ENCODE measurements at places on chromosomes 5 and 9.

DNA sequence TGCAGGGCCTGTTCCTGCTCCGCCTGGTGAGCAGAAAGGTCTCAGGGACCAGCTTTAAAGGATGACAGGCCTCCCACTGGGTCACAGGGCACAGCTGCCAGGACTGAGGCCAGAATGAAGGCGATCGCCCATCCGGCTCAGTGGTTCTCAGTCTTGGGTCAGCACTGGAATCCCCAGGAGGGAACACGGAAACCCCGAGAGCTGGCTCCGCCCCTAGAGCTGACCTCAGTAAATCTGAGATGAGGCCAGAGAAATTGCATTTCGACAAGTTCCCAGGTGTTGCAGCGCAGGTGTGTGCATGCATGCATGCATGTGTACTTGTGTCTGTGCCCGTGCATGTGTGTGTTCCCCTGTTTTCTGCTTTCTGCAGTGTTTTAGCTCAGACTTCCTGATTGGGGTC lies 47.2 kb upstream of the KCNMB1 start:
- H3K27me3 ChIP-seq: no peaks in the 10 kb centered on the region
- no peaks in the 10 kb centered on the region for H3K36me3 ChIP-seq
- H3K4me3 ChIP-seq: no peak overlapping the region
- no peak overlapping the region for H3K27ac ChIP-seq
- no peaks in the 10 kb centered on the region for H3K4me1 ChIP-seq

DNA sequence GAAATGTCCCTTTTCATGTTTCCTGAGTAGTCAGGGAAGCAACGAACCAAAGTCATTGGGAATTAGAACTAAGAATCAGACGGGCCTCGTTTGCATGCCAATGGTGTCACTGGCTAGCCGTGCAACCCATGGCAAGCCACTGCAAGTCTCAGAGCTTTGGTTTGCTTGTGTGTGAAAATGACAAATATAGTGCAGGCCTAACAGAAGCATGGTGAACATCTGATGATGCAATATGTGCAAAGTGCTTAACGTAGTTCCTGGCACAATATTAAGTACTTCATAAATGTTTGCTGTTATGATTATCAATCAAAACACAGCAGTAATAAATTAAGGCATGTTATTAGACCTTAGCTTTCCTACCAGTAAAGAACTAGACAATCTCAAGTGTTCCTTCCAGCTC lies 118.0 kb upstream of the TRIM32 start:
- H3K36me3 ChIP-seq: no peaks in the 10 kb centered on the region
- no peak overlapping the region for H3K4me3 ChIP-seq
- H3K4me1 ChIP-seq: peaks cover 23% of the 10 kb centered on the region
- H3K27me3 ChIP-seq: no peaks in the 10 kb centered on the region
- no peak overlapping the region for H3K27ac ChIP-seq

GRCh38 chr9:14500705-14501104 lies 186.8 kb upstream of the NFIB start:
- no peak for DNase-seq
- H3K36me3 ChIP-seq: no peaks in the 10 kb centered on the region
- H3K27ac ChIP-seq: no peak overlapping the region
- H3K27me3 ChIP-seq: no peaks in the 10 kb centered on the region
- H3K4me3 ChIP-seq: no peak overlapping the region
- H3K4me1 ChIP-seq: no peaks in the 10 kb centered on the region

DNA sequence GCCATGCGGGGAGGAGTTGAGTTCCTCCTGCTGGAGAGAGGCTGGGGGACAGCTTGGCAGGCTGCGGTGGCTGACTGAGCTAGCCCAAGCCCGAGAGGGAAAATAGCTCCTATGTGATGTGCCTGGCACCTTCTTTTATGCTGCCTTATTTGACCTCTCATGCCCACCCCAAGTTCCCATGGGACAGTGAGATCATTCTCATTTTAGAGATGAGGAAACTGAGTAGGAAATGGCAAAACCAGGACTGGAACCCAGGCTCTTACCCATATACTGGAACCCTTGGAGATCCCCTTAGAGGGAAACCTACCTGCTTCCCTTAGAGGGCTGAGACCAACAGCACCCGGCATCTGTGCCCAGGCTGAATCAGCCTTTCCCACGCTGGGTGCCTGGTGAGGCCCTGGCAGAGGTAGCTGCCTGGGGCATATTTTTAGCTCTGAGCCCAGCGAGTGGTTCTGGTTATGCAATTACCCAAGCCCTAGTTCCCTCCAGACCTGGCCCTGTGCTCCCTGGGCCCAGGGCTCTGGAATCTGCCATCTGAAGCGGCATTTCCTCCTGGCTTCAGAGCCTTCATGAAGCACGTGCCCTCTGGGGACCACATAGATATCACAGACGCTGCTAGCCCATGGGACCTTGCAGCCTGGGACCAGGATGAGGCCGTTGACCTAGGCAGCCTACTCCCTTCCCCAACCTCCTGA lies 23.6 kb downstream of the COL27A1 start:
- H3K36me3 ChIP-seq: no peaks in the 10 kb centered on the region
- peaks cover 28% of the 10 kb centered on the region for H3K4me1 ChIP-seq
- no peak overlapping the region for H3K27ac ChIP-seq
- no peak overlapping the region for H3K4me3 ChIP-seq
